Astrocyte of the hippocampus (primary cell): ENCODE measurements at places on chromosomes 3 and 15.

GRCh38 chr3:67296039-67296892 is 298.2 kb downstream of the KBTBD8 start:
- no peak for DNase-seq

GRCh38 chr3:14319654-14320182 is 82.7 kb upstream of the SLC6A6 start:
- DNase-seq, result peak; percentile 66

DNA sequence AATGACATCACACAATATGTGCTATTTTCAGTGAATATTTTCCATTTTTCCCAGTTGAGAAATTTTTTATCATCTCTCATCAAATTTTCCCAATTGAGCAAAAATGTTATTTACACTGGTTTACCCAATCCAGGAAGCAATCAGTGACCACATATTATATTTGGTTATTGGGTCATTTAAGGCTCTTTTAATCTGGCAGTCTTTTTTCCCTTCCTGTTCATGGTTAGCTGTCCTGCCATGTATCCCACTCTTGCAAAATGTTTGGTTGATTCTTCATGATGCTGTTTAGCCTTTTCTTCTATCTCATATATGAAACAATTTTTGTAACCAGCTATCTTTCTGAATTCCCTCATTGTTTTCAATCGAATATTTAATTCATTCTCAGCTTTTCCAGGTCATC is 626.0 kb downstream of the RBMS3 start:
- no peak for DNase-seq

DNA sequence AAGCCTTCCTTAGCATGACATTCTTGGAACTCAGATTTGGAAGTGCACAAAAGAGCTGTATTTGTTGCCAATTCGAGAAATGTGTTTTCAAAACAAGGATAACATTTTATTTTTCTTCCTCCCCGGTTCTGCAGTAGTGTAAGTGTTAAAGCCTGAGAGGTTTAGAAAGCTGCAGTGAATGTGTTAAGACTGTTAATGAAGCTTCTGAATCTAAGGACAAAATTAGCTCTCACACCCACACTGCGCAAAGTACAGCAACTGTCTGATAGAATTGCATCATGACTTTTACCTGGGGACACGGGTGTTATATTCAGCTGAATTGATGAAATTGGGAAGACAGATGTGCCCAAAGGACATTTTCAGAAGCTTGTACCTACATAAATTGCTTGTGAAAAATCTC is 344.4 kb downstream of the CADM2 start:
- DNase-seq, result peak; percentile 0

- DNase-seq, result no peak
Observed at GRCh38 chr3:31810991-31811433, 170.1 kb downstream of the OSBPL10 start.

DNA sequence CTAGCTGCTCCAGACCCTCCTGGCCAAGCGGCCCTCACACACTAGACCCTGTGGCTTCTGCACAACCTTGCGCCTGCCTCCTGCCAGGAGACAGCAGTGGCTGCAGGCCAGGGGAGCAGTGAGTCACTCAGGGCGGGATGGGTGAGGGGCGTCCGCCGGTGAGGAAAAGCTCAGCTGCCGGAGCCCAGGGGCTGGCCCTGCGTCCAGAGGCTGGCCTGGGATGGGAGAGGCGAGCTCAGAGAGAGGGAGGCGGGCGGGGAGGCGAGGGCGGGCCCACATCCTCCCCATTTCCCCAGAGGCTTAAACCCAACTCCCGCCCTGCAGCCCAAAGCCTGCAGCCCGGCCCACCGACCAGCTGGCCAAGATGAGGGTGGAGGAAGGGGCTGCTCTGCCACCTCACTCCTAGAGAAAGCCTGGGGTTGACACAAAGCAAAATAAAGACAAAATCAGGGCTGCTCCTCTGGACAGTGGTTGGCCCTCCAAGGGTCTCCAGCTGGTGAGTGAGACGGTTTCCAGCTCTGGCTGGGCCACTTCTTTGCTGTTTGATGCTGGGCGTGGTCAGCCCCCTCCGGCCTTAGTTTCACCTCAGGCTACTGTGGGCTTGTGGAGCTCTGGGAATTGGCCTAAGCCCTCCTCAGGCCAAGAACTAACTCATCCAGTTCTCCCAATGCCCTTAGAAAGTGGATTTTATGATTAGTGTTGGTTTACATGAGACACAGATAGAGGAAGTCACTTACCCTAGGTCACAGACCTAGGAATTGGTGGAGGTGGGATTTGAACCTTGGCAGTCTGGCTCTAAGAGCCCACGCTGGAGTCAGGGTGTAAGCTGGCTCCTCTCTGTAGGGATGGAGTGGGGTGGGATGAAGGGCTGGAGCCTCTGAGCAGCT is 50.6 kb downstream of the IQSEC1 start:
- DNase-seq, result peak; percentile 98
